ENCODE measurements at places on chromosomes 5 and 9. TPM values are rescaled to one million over a fixed set of nuclear protein-coding genes. Genes with fewer than 3 reads are reported as not detected.
A peak's percentile ranks its signal among the peaks of the same experiment; 100 is the strongest.

DNA sequence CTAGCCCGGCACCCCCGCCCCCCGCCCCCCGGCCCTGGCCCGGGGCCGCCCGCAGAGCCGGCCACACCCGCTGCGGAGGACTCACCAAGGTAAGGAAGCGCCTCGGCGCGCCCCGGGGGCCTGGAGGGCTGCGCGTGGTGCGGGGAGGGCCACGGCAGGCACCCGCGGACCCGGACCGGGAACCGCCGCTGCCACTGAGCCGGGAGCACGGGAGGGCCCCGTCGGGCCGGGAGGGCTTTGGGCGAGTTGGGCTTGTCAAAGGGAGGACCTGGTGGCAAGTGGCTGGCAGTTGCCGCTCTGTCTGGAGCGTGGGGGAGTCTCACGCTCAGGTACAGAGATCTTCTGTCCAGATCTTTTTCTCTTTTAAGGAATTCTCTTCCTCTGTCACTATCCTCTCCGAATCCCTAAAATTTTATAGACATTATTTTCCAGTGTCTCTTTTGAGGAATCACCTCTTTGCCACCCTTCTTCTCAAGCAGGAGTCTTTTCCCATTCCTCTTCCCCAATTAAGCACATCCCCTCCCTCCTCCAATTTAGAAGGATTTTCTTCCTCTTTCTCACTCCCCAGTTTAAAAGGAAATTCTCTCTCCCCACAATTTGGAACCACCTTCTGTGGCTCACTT, 11.3 kb upstream of the LHX2 start:
- DNase-seq: no peak

- DNase-seq: no peak
These were observed 24.2 kb upstream of the SIL1 start for GRCh38 chr5:139222346-139222745.

DNA sequence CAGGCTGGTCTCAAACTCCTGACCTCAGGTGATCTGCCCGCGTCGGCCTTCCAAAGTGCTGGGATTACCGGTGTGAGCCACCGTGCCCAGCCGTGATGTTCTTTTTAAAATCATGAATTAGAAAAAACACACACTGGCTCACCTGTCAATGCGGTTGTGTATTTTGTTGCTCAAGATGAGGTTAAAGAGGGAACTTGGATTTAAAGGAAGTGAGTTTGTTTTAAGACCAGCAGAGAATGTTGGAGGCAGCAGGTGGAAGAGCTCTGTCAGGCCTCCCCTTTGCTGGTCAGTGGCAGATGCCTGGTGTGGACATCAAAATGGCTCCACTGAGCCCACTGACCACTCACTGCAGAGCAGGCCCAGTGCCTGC, 38.9 kb downstream of the WNK2 start:
- DNase-seq: no peak

DNA sequence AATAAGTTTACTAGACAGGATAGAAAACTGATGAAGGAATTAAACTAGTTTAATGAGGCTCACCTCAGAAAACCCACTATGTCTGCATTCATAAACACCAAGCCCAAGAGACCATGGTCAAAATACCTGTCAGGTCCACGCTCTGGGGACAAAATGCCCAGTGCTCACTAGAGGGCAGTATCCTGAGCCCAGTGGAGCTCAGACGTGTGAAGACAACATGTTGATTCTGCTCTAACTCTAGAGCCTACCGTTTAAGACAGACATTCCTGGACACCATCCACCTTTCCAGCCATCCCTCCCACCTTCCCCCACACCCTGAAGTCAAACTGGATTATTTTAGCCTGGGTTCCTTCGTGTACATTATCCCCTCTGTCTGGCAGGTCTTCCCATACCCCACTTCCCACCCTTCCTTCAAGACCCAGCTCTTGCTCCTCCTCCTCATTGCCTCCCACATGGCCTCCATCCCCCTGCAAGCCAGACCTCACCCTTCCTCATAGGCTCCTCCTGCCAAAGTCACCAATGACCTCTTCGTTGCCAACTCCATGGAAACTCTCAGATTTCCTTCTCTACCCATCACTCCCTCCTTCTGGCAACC, 142.3 kb upstream of the FSTL4 start:
- peak; percentile 41 for DNase-seq

Gene ADAMTS16
- total RNA-seq: not detected

Gene CER1
- not detected for total RNA-seq

All from fibroblast of the aortic adventitia (primary cell).